CD8-positive, alpha-beta T cell (primary cell): ENCODE measurements at places on chromosomes 11 and 22. TPM values are rescaled to one million over a fixed set of nuclear protein-coding genes. Genes with fewer than 3 reads are reported as not detected.

Gene PLEKHB1
- total RNA-seq, result 25.7 TPM

Gene AQP11
- 0.24 TPM for total RNA-seq

Gene RIN1
- 1.5 TPM for total RNA-seq

Gene CNTF
- 3.7 TPM for total RNA-seq

Gene DLG2
- 2.1 TPM for total RNA-seq

Gene OTOG
- not detected for total RNA-seq

Gene SERHL2
- 0.42 TPM for total RNA-seq

Gene DNAJB7
- total RNA-seq, result not detected

Gene OR4D5
- total RNA-seq, result not detected

Gene OR8K3
- not detected for total RNA-seq

Gene PANX2
- total RNA-seq, result not detected

Gene CECR2
- 0.08 TPM for total RNA-seq

Gene TEX12
- not detected for total RNA-seq

Gene PACSIN2
- total RNA-seq, result 18.5 TPM

Gene INS
- not detected for total RNA-seq

Gene TMEM121B
- 0.11 TPM for total RNA-seq

Gene OR8H2
- not detected for total RNA-seq

Gene PIWIL4
- 1.0 TPM for total RNA-seq

Gene SMTNL1
- total RNA-seq, result not detected
